ENCODE measurements at places on chromosomes 4 and X. TPM values are rescaled to one million over a fixed set of nuclear protein-coding genes. Genes with fewer than 3 reads are reported as not detected.

The ATP5ME gene
- total RNA-seq, result 141 TPM

The AP1S2 gene
- 71.7 TPM for total RNA-seq

The SLC34A2 gene
- total RNA-seq, result under 0.01 TPM

The ETNPPL gene
- not detected for total RNA-seq

The POU4F2 gene
- not detected for total RNA-seq

The TREX2 gene
- total RNA-seq, result 2.3 TPM
